ENCODE measurements at places on chromosomes 4 and X.

DNA sequence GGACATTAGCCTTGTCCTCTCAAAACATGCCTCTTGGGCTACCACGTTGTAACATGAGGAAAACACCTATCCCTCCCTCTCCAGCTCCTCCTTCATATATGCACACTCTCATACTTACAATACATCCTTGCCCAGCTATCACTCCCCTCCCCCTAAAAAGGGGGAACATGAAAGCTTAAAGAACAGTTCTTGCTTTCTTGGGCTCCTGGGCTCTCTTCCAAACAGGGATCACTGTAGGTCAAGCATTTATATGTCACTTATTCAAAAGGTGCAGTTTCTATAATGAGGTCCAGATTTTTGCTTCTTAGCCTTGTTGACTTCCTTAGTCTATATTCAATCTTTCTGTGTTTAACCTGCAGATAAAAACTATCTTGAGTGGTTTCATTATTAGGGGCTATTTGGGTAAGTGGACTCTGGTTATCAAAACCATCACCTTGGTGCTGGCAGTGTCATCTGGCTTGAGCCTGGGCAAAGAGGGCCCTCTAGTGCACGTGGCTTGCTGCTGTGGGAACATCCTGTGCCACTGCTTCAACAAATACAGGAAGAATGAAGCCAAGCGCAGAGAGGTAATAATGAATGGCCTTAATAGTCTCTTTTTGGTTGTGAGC, 119.4 kb downstream of the AKAP4 start:
- DNase-seq = no peak

GRCh38 chr4:18105030-18106011, 83.8 kb upstream of the LCORL start:
- DNase-seq = no peak

- no peak for DNase-seq
Measured at GRCh38 chr4:89308161-89308500, 531 bp upstream of the GPRIN3 start.

DNA sequence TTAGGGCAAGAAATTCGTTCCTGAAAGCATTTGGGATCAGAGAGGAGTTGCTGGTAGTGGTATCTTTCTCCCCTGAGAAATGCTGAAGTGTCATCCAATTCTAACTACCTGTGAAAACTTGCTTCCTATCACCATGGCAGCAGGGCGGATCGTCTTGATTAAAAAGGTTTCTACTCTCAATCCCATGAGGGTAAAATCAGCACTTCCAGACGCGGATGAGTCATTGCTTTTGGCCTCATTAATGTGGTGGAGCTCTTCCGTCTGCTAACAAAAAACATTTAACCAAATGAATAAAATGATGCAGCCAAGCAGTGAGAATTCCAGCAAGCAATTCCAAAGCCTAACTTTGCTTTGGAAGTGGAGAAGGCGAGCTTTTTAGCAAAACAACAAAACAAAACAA, 325.6 kb downstream of the CAMK2D start:
- DNase-seq = no peak

GRCh38 chr4:1933700-1934099, 62.5 kb downstream of the NSD2 start:
- DNase-seq = no peak

- no peak for DNase-seq
Measured at GRCh38 chrX:137431693-137432488, 134.0 kb upstream of the ZIC3 start.

All from stimulated activated CD8-positive, alpha-beta memory T cell treated with anti-CD3 and anti-CD28 coated beads, Interleukin-7, amount 100 ng/mL, for 24 hours (primary cell).